ENCODE measurements at places on chromosomes 7 and 10.

DNA sequence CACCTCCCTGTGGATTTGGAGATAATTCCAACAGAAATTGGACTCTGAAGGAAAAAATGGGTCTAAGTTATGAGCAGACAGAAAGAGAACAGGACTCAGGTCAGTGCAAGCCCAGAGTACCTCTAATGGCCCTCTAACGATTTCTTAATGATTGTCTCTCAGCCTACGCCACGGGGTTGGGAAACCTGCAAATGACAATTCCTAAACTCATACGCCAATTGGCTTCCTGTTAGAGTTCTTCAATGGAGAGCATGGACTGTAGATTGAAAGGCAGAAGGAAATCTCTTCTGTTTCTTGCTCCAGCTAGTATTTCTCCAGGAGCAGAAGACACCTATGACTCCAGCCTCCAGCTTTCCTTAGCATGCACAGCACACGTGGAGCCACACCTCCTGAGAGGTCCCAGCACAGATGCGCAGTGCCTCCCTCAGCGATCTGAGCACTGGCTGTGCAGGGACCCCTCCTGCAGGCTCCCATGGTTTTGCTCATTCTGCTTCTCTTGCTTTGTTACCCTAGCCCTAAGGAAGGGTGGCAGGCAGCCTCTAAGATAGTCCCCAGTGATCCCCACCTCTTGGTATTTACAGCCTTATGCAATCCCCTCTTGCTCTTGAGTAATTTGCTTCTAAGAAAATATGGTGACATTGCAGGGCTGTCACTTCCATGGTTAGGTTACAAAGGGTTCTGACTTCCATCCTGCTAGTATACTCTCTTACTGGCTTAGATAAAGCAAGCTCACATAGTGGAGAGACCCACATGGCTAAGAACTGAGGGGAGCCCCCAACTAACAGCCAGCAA, 30.1 kb downstream of the DENND11 start:
- DNase-seq = no peak

DNA sequence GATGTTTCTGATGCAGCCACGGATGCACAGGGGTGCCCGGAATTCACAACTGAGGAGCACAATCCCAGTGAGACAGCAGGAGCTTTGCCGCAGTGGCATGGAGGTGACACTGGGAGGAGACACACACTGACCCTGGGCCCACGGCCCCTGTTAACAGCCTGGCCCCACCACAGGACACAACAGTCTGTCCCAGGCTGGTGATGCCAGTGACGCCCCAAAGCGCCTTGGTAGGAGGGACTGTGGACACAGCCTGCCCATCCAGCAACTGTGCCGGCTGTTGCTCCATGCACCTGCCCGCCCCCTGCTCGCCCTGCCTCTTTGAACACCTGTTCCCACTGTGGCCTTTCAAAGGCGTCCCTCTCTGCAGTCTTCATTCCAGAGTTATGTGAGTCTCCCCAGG, 49.8 kb downstream of the KLF6 start:
- no peak for DNase-seq

DNA sequence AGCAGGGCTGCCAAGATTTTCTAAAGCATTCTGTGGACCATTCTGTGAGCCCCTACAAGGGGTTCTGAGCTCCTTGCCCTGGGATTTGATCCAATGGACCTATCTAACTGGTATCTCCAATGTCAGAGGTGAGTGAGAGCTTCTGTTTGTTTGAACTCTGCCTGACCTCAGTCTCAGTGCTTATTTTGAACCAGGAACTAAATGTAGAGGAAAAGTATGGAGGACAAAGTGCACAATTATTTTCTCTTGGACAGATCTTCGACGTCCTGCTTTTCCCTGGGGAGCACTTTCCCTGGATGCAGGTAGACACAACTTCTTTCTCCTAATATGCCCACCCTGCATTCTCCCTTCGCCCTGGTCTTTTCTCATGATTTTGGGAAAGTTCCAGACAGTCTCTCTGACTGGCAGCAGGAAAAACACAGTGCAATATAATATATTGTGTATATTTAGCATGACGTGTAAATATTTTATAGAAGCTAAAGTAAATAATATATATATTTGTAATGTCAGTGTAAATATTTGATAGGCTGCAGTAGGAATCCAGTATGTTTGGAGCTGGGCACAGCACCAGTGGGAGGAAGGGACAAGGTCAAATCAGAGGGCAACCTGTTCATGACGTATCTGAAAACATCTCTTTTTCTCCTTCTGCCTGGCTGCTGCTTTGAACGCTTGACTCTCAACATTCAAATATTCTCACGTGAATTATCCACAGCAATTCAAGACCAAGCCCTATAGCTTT, 184.0 kb upstream of the LYZL1 start:
- DNase-seq = no peak

GRCh38 chr7:141156407-141156806, 82.5 kb downstream of the TMEM178B start:
- no peak for DNase-seq

DNA sequence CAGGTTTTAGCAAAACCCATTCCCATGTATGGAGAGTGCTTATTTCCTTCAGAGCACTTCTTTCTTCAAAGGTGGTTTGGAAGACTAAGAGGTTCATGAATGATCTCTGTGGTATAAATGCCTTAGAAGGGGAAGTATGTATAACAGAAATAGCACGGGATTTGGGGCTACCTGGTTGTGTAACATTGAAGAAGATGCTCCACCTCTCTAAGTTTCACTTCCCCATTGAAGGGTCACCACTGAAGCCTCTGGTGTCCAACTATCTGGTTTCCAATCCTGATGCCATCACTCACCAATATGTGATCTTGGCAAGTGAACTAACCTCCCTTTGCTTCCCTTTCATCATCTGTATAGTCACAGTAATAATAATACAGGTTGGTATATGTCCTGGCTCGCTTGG, 37.2 kb downstream of the CYCS start:
- DNase-seq = no peak

- DNase-seq = no peak
Observed at GRCh38 chr7:92043637-92044036, 90.6 kb downstream of the CYP51A1 start.

- no peak for DNase-seq
Observed at GRCh38 chr7:5774136-5774535, 7.3 kb downstream of the RNF216 start.

- no peak for DNase-seq
Observed at GRCh38 chr7:116707289-116707688, 35.3 kb downstream of the MET start.

GRCh38 chr7:113562801-113563200, 356.0 kb downstream of the PPP1R3A start:
- DNase-seq = peak; percentile 26
